ENCODE measurements at places on chromosomes 11 and 22.

- DNase-seq: no peak
Measured at GRCh38 chr11:107898270-107898669, 30.0 kb upstream of the RAB39A start.

DNA sequence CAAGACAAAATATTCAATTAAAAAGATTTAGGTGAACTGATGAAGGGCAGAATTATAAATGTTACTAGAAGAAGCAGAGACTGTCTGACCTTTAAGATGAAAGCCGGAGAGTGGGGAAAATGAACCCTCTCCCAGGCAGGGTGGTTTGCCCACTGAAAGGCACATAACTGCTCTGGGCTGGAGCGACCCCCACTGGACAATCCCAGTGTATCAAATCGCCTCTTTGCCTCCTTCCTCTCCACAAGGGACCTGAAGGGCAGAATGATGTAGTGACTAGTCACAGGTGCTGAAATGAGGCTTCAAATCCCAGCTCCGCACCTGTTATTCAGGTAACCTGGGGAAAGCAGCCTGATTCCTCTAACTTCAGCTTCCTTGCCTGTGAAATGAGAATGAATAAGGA is 69.0 kb downstream of the EFCAB6 start:
- DNase-seq: no peak

DNA sequence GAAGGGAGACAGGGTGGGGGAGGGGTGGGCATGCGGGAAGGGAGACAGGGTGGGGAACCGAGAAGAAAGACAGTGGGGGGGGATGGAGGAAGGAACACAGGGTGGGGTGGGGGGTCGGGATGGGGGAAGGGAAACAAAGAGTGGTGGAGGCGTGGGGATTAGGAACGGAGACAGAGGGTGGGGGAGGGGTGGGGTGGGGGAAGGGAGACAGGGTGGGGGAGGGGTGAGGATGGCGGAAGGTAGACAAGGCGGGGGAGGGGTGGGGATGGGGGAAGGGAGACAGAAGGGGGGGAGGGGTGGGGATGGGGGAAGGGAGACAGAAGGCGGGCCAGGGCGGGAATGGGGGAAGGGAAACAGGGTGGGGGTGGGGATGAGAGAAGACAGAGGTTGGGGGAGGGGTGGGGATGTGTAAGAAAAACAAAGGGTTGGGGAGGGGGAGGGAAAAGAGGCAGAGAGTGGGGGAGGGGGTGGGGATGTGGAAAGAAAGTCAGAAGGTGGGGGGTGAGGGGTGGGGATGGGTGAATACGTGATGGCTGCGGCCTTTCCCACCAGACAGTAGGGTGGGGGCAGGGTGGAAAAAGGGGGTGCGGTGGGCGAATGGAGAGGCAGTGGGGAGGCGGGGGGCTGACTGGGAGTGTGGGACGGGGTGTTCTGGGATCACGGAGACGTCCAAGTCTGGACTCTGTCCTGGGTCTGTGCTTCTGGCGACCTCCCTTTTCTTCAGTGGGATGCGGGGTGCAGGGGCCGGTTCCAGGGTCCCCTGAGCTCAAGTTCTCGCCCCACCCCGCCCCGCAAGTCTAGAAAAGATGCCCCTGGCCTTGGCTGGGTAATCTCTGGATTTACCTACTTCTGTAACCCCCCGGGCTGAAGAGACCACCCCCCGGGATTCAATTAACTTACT is 744 bp downstream of the PRAME start:
- DNase-seq: no peak

DNA sequence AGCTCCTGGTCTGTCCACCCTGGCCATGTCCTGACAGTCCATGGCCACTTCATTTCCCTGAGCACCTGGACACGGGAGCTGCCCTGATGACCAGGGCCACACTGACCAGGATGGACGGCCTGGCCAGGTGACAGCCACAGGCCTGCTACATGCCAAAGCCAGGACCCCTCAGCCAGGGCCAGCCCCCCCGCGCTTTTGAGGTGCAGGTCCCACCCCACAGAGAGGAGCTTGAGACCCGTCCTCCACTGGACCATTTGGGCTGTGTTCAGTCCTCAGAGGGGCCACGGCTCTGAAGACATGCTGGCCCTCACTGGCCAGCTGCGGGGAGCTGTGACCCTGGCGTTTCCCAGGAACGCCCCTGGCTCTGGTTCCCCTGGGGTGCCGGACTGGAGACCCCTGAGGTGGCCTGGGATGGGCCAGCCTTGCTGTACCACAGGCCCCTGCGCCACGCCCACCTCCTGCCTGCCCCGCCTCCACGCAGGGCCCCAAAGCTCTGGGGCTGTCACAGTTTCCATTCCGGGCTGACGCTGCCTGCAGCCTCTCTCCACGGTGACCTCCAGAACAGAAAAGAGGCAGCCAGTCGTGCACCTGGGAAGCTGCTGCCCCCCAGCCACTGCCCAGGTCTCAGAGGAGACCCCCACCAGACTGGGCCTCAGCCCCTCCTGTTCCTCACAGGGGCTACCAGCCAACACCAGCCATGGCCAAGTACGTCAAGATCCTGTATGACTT is 18.2 kb downstream of the EPS8L2 start:
- no peak for DNase-seq

GRCh38 chr11:62974848-62975522 is 9.8 kb downstream of the SLC22A6 start:
- peak; percentile 56 for DNase-seq

DNA sequence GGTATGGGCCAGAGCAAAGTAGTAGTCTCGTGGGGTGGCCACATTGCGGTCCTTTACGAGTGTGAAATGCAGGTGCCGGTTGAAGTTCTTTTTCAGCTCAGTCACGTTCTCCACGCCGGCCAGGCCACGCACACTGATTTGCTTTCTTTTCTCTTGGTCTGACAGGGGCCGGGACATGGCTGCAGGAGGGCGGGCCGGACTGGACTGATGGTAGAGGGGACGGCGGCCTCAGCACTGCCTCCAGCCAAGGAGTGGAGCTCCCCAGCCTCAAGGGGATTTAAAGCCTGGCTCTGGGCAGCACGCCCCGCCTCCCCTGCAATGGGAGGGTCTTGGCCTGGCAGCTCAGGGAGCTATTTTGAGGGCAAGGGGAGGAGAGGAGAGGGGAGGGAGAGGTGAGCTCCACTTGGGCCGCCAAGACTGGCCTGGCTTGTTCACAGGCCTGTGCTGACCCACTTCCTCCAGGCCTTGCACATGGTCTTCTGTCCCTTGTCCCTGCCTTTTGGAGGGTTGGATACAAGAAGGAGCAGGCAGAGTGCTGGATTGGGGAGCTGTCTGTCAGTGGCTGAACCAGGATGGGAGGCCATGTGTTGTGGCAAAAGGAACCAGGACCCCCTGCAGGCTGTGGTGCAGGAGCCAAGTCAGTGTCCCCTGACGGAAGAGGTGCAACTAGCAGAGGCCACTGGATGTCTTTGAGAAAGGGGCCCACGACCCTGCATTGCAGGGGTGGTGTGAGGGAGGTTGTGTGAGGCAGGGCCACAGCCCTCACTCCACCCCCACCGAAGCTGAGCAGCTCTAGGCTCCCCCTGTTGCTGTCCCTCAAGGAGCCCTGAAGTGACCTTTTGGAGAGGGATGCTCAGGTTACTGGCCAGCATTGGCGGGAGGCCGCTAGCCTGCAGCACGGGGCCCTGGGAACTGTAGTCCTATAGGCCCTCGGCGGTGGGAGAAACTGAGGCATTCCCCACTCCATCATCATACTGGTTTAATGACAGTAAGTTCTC is at the start of gene PYGM:
Gene PYGM, minus strand, starts transcription at position 253 of the 998 bp plus-strand sequence. Its CDS starts 76 bp downstream, at position 177.
- peak; percentile 89 for DNase-seq

DNA sequence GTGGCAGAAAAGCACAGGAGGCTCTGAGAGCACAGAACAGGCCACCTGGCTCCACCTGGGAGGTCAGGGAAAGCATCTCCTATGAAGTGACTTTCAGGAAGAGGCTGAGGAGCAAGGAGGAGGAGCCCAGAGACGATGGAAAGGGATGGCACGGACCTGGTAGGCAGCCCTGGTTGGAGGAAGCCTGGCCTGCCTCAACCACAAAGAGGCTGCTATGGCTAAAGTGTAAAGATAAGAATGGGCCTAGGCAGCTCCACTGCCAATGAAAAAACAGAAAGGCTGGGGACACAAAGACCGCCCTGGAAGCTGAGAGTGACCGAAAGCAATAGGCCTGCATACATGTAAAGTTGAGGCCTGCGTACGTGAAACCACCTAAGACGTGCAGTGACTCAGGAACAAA is 31.2 kb upstream of the ETS1 start:
- no peak for DNase-seq

DNA sequence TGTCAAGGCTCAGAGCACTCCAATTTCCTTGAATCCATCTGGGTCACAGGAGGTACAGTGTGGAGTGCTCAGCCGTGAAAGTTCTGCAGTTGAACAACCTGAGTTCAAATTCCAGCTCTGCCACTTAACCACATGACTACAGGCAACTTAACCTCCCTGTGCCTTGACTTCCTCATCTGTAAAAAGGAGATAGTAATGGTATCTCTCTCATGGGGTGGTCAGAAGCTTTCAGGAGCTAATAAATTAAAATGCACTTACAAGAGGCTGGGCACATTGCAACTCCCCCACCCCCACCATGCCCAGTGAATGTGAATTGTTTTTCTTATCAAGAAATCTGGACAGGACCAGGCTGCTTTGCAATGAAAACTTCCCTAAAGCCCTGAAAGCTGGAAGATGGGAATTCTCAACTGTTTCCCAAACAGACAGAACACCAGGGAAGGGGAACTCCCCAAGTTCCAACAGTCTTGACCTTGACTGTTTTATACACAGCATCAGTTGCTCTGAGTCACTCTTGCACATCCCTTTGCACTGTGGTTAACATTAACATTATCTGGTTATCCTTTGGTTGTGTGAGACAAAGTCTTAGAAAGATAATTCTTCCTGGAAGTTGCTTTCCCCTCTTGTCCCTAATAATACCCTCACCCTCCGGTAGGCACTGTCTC is 137.0 kb downstream of the SLC1A2 start:
- DNase-seq: no peak

DNA sequence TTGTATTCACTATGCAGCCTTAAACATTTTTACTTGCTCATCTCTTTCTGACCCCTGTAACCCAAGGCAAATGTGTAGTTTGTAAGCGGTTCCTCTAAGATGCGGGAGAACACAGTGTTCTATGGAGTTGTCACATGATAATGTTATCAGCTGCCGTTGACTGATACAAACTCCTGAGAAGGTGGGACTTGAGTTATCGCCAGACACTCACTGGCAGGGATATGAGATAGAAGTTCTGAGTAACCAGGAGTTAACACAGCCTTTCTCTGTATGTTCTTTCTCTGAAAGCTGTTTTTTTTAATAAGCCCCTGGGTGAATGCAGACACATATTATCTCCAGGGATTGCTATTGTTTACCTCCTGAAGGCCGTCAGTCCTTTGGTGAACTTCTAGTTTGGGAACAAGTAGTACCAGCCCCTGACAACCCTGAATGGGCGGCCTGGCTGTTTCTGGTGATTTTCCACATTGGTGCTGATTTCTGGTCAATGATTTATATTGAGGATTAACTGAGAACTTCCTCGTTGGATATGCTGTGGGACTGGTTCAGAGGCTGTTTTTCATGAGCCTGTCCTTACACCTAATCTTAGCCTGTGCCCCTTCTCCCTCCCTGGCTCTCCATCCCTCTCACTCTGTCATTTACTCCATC is 155.3 kb upstream of the RASSF10 start:
- no peak for DNase-seq

DNA sequence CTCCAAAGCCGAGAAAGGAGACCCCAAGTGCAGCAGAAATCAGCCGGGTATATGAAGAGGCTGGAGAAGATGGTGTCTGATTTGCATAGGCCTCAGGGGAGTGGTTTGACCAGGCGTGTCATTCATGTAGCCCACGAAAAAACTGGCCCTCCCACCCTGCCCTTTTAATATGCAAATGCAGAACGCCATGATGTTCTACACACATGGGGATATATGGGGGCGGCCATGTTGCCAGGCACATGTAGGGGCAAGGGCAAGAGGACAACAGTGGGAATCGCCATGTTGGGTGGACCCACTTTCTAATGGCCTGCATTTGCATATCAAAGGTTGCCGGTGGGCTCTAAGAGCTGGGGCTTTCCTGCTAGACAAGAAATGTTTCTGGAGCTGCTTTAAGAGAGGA is 86.4 kb downstream of the ISX start:
- DNase-seq: no peak

DNA sequence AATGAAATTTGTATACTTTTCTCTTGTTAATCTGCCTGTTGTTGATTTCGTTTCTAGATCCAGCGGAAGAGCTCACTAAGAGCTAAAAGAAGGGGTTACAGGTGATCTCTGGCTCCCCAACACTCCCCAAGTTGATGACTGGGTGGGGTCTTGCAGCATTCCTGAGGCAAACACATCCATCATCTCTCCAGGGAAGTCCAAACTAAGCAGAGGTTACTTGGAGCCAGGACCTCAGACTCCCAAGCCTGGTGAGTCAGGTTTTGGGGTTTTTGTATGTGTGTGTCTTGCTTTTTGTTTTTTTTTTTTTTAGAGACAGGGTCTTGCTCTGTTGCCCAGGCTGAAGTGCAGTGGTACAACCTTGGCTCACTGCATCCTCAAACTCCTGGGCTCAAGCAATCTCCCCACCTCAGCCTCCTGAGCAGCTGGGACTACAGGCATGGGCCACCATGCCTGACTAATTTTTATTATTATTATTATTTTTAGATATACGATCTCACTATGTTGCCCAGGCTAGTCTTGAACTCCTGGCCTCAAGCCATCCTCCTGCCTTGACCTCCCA is 11.5 kb upstream of the RPS3 start:
- no peak for DNase-seq

GRCh38 chr11:62217191-62217748 is 8.8 kb downstream of the SCGB2A1 start:
- DNase-seq: no peak

DNA sequence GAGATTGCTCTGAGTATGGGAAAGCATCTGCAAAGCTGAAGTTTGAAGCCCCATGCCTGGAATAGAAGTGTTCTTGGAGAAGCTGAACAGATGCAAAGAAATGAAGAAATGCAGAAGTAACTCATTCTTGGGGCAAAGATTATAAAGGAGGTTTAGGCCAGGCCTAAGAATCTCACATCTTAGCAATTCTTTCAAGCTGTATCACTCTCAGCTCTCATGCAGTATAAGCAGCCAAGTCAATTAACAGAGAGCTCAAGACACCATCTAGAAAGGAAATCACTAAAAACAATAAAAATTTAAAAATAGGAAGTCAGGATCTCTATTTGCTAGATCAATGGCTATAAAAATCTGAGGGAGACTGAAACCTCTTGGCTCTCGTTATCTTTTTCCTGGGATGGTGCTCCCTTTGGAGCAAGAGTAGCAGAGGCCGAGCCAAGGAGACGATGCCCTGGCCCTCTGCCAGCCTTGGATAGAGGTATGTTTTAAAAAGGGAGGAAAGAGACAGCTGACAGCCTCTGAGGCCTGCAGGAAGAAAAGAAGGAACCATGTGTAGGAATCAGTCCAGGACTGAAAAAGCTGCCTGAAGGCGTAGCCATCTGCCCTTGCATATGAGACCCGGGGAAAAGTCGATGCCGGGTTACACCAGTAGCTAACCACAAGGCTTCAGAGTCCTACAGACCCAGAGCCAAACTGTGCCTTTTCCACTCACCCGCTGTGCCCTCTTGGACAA is 229.8 kb downstream of the BLID start:
- peak; percentile 56 for DNase-seq

All from left ventricle myocardium inferior (tissue), 1 donor.